ENCODE measurements at places on chromosomes 5 and 9.

GRCh38 chr9:68428481-68428880, 72.1 kb downstream of the PGM5 start:
- DNase-seq: no peak

DNA sequence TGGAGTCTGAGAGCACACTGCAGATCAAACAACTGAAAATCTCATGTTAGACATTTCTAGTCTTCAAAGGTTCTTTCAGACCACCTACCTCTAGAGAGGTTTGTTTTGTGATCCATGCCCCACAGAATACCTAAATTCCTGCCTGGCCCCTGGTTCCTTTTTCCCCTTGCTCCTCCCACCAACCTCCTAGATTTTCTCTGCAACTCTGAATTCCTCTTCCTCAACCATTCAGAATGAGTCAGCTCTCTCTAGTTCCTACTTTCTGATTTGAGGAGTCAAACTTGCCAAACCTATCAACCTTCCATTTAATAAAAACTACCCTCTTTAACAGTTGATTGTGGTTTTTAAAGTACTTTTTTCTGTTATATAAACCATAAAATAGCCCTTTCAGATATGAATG, 83.2 kb upstream of the ZNF462 start:
- no peak for DNase-seq

DNA sequence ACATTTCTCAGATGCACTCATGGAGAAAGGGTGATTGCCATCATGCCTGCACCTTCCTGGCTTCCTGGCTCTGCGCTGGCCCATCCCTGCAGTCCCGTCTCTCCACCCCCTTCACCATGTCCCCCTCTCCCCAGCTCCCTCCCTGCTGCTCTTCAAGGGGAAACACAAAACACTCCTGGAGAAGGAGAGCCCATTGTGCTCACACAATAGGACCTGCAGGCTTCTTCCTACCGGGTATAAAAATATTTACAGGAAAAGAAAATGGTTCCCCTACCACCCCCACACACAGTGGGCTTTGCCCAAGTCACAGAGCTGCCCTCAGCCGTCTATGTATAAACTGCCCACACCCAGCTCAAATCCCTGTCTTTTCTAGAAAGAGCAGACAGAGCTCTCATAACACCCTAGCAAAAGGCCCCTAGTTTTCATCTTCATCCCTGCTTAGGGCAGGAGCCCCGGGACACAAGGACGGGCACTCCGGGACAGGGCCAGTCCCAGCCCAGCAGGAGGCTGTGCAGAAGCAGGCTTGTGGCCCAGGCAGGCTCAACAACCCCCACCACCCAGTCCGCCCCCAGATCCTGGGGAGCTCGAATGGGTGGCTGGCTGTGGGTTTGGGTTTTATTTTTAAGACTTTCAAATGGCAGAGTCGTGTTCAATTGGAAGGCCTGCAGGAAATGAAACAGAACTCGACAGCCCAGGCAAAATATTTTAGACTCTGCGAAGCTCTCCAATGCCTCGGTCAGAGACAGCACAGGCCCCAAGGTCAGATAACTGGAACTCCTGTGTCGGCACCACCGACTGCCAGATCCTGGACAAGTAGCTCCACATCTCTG, 77.3 kb downstream of the LRSAM1 start:
- no peak for DNase-seq

DNA sequence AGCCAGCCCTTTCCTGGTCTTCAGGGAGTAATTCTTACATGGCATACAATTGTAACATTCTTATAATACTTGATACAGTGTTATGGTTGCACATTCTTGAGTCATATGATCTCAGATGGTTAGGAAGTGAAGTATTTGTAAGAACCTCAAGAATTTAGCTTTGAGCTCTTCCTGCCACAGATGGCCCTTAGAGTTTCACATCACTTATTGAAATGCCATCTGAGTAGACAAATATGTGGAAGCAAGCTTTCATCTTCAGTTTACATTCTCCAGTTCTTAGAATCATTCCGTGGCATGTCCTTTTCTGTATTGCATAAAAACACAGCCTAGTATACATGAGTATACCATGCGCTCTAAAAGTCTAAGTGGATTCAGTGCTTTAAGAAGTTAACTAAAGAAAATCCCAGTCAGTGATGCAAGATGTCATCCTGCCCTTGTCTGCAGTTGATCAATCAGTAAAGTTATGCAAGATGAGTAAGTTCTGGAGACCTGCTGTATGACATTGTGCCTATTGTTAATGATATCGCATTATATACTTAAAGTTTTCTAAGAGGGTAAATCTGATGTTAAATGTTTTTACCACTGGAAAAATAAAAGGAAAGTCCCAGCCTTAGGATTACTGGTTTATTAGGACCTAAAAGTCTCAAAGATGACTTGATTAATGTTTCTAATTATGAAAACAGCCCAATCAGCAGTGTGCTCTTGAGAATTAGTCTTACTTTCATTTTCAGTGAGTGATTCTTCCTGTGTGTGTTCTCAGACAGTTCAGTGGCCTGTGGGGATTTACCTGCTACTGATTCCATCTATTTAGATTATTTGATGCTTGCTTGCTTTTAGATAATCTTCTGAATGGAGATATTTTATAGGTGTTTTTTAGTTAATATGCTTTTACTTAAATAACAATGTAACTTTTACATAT, 29.4 kb downstream of the RHOBTB3 start:
- no peak for DNase-seq
